ENCODE measurements at places on chromosomes 12 and 14.

DNA sequence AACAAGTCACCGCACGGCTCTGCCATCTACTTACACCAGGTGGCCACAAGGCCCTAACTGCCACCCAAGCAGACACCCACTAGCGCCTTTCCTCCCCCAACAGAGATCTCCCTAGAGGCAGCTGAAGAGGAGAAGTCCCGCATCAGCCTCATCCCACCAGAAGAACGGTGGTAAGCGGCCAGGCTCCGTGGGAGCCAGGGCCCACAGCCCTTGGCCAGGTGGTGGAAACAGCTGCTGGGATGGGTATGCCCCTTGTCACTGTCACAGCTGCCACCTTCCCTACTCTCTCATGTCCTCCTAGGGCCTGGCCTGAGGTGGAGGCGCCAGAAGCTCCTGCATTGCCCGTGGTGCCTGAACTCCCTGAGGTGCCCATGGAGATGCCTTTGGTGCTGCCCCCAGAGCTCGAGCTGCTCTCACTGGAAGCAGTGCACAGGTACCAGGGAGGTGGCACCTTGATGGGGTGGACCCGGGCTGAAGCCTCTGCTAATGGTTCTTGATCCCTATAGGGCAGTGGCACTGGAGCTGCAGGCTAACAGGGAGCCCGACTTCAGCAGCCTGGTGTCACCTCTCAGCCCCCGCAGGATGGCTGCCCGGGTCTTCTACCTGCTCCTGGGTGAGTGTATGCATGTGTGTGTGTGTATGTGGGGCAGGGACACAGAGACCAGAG, 7.5 kb downstream of the REC8 start:
- no peak for DNase-seq

DNA sequence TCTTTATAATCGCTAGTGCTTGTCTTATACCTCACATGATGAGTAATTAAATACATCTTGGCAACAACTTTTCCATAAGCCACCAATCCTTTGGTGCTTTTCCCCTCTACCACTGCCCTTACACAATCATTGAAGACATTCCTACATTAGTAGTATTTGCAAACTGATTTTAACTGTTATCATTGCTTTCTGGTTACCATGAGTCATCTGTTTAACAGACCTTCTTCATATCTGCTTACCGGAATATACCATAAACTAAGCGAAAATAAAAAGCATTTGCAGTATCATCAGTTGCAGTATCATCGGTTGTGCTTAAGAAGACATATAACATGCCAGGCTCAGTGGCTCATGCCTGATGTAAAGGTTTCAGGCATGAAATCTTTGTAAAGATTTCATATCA, 54.8 kb upstream of the PLEKHA5 start:
- no peak for DNase-seq

DNA sequence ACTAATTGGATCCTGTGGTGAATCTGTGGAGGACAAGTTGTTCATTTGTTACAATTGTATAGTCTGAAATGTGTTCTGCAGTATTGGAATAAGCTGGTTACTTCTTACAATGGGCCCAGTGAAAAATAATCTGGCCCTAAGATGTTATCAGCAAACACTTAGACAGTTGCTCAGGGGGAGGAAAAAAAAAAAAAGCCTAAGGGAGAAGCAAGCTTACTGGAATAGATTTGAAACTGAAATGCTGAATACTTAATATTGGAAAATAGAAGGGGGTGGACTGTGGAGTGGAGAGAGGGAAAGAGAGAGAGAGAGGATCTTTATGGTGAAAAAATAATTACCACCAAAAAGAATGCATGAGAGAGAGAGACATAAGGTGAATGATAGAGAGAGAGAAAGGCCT, 4.0 kb downstream of the FOXG1 start:
- DNase-seq, result no peak

- no peak for DNase-seq
Measured at GRCh38 chr12:124766727-124767065, 97.0 kb downstream of the SCARB1 start.

GRCh38 chr14:34014936-34015335, 64.1 kb upstream of the EGLN3 start:
- DNase-seq, result no peak

DNA sequence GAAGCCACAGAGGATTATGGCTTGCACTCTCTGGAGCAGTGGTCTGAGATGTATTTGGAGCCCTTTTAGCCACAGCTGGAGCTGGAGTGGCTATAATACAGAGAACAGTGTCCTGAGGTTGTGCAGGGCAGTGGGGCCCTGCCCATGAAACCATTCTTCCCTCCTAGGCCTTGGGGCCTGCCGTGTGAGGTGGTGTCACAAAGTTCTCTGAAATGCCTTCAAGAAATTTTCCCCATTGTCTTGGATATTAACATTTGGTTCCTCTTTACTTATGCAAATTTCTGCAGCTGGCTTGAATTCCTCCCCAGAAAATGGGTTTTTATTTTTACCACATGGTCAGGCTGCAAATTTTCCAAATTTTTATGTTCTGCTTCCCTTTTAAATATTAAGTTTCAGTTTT, 79.3 kb downstream of the UNC79 start:
- DNase-seq, result no peak

GRCh38 chr12:121264951-121265515, 31.5 kb downstream of the CAMKK2 start:
- DNase-seq, result no peak

DNA sequence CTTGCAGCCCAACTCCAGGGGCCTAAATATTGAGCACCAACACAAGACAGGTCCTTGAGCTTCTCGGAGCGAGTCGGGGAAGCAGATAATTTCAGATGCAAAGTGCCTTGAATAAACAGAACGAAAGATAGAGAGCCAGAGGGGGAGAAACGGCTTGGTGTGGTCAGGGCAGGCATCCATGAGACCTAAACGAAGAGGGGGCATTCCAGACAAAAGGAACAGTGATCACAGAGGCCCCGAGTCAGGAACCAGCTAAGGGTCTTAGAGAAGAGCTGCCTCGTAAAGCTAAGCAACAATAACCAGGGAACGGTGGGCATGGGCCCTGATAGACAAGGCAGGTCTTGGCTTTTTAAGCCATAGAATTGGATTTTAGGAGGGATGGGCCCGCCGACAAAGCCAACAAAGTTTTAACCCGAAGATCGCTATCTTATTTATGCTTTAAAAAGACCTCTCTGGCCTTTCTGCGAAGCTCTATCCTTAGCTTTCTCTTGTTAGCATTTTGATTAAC, 421 bp upstream of the ACADS start:
- DNase-seq, result no peak

DNA sequence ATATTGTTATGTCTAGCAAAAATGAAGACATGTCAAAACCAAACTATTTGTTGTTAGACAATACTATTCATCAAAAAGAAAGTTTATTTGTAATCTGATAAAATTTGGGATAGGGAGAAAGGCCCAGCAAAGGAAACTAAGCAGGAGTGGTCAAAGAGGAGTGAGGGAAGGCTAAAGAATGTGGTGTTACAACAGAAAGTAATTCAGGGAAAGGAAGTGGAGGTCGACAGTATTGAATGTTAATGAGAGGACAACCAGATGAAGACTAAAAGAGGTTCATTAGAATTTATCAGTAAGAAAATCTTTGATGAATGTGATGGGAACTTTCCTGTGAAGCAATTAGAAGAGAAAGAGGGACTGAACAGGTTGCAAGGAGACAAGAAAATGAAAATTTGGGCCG, 33.9 kb downstream of the PLCZ1 start:
- no peak for DNase-seq

- no peak for DNase-seq
Measured at GRCh38 chr12:93356214-93356613, 21.5 kb upstream of the NUDT4 start.

DNA sequence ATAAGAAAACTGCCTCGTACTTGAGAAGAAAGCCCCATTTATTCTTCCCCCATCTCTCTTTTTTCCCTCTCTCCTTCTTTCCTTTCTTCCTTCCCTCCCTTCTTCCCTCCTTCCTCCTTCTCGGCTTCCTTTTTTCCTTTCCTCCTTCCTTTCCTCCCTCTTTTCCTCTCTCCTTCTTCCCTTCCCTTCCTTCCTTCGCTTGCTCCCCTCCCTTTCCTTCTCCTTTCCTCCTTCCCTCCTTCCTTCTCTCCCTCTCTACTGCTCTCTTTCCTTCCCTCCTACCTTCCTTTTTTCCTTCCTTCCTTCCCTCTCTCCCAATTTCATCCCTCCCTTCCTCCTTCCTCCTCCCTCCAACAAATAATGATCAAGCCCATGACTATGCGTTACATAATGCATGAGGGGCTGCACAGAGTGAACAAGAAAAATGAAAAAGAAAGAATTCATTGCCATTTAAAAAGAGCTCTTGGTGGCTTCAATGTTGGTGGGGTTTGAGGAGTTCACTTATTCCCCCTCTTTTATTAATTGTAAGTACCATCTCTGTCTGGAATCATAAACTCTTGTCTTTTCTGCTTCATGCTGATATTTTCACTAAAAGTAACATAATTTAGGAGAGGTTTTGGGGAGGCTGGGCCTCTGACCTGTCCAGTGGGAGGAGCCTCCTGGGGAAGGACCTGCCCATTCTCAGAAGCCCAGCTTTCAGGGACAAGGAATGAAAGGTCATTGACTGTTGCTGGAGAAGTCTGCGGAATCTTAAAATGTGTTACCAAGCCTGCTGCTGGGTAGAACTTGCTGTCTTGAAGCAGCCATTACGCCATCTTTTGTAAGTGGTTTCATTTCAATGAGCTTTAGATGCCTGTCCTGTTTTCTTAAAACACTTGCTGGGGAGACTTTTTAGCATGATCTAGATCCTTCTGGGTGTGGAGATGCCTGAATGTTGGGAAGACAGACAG, 144.3 kb downstream of the CHST11 start:
- no peak for DNase-seq

DNA sequence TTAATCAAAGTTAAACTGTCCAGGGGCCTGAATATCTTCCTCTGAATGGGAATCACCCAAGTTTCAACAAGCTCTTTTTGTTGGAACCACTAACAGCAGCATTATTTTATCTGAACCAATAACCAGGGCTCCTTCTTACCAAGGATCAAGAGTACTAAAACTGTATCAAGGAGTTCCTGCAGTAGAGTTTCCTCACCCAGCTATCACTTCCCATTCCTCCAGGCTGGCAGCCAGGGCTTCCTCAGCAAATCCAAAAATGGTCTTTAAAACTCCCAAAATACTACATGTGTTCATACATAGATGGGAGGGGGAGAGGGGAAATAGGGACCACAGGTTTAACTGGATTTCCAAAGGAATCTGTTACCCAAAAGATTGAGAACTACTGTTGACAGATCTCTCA, 10.5 kb downstream of the FMNL3 start:
- no peak for DNase-seq

- no peak for DNase-seq
Measured at GRCh38 chr12:131975228-131975627, 25.5 kb downstream of the EP400 start.

- DNase-seq, result no peak
Measured at GRCh38 chr12:27504507-27504906, 19.5 kb upstream of the PPFIBP1 start.
